AG04450 (cell line): ENCODE measurements at places on chromosomes 3 and 15.

GRCh38 chr3:55454611-55455010 lies 32.5 kb downstream of the WNT5A start:
- no peak for DNase-seq

GRCh38 chr3:129439226-129439816 lies 427 bp downstream of the MBD4 start:
- DNase-seq, result no peak

DNA sequence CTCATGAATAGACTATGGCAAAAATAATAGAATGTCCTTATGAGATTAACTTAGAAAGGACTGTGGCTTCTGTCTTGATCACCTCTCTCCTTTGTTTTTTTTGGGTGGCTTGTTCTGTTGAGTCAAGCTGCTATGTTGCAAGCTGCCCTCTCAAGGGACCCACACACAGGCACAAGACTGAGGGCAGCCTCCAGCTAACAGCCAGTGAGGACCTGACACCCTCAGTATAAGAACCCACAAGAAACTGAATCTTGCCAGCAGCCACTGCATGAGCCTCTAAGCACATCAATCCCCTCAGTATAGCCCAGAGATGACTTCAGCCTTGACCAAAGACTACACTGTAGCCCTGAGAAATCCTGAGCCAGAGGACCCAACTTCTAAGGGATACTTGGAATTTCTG lies 361.1 kb downstream of the MCTP2 start:
- no peak for DNase-seq

DNA sequence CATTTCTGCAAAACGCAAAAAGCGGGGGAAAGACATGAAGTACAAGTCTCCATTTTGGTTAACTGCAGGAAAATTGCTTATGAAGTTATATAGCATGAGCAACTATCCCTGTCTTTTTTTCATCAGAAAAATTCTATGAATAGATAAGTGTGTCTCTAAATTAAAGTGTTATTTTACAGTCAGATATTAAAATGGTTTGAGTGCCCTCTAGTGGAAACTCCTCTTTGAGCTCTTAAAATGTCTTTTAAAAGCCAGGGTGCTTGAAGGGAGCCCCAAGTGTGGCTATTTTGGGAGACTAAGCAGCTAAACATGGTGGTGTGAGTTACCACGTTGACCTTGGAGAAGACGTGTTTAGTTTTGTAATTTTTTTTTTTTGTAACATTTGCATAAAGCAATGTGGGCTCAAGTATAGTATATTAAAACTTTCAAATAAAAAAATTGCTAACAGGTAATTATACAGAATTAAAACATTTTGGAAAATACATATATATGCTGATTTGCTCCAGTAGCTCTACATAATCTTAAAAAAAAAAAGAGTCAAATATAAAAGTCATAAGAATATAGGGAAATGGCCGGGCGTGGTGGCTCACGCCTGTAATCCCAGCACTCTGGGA lies 77.2 kb downstream of the PPP2R3A start:
- DNase-seq, result no peak

DNA sequence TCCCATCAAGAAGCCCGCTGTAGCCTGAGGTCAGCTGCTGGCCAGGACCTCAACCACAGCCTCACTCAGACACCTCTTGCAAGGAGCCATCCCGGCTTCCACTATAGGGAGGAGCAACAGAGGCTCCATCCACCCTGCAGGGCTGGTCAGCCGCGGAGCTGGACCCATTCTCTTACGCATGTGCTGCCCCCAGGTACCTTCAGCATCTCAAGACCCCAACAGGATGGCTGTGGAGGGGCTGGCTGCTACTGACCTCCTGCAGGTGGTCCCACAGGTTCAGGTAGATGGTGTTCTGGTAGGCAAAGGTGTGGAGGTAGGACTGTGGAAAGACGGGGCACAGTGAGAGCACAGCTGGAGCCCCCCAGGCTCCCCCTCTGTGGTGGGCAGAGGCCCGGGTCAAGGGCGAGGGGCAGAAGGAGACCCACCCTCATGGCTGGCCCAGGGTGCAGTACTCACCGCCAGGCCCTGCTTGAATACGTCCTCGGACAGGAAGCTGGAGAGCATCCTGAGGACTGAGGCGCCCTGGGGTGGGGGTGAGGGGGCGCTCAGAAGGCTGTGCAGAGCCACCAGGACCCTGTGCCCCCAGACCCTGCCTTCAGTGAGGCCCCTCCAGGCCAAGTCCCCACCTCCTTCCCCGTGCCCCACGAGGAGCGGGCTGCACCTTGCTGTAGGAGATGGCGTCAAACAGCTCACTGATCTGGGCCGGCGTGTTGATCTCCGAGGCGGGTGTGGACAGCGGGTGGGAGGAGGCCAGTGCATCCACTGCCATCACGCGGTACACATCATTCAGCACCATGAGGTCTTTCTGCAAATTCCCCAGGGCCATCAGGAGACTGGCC lies 11.4 kb downstream of the ANPEP start:
- DNase-seq, result no peak

DNA sequence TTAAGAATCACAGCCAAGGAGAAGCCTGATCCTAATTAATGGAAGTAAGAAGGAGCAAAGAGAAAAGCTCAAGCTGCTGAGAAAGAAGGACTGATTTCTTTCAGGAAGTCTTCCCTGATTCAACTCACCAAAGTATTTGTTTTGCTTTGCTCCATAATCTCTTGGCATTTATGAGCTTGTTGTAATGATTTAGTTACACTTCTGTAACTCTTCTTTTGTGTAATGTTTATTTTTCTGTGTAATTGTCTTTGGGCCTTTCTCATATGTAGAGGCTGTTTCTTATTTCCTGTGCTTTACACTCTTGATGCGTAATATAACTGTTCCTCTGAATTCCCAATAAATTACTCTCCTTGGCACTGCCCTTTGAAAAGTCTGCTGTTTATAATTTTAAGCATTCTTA lies 80.0 kb downstream of the COL6A5 start:
- DNase-seq, result no peak

GRCh38 chr3:53083521-53083920 lies 37.6 kb upstream of the SFMBT1 start:
- no peak for DNase-seq

DNA sequence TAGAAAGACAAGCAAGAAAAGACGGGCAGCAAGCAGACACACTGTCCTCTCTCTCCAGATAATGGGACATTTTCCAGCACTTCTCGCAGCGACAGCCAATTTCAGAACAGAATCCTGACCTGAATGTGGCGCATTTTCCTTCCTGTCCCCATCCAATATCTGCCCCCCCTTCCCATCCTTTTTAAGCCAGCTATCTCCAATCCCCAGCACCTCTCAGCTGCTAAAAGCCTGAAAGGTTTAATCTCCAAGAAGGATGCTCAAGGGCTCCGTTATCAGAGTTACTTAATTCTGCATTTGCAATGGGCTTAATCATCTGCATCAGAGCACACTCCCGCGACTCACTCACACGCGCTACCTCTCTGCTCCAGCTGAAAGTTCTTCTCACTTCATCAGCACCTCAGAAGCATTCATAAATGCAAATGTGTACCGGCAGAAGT lies 50.5 kb downstream of the SRGAP3 start:
- DNase-seq, result no peak

- no peak for DNase-seq
Measured at GRCh38 chr3:190446573-190447279, 3.0 kb downstream of the TMEM207 start.

GRCh38 chr3:136194409-136195257 lies 1.5 kb downstream of the MSL2 start:
- no peak for DNase-seq

DNA sequence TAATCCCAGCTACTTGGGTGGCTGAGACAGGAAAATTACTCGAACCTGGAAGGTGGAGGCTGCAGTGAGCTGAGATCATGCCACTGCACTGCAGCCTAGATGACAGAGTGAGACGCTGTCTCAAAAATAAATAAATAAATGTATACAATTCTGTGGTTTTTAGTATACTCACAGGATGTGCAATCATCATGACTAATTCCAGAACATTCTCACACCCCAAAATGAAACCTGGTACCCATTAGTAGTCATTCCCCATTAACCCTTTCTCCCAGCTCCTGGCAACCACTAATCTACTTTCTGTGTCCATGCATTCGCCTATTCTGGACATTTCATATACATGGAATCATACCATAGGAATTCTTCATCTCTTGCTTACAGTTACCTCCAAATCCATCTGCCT lies 44.5 kb downstream of the LRRFIP2 start:
- no peak for DNase-seq

- no peak for DNase-seq
Measured at GRCh38 chr3:133964547-133964946, 65.2 kb downstream of the SLCO2A1 start.

GRCh38 chr3:35659768-35660167 lies 20.4 kb downstream of the ARPP21 start:
- no peak for DNase-seq

DNA sequence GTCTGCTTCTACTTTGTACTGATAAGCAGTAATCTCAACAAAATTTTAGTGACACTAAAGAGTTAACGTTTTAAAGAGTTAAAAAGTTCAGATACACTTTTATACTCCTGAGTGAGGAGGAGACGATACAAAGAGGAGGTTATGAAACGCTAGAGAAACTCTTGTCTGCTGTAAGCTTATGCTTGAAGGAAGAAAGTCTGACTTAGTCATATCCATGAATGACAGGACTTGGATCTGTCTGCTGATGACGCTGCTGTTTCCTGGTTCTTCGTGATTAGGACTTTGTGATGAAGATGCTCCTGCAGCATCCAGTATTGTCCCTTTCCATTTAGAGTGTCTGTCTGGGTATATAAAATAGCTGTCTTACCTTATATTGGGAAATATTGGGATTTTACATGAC lies 15.8 kb downstream of the TCF12 start:
- no peak for DNase-seq

- DNase-seq, result no peak
Measured at GRCh38 chr3:24834442-24834841, 339.8 kb upstream of the THRB start.

- peak; percentile 15 for DNase-seq
Measured at GRCh38 chr3:41808152-41808551, 153.8 kb downstream of the ULK4 start.

DNA sequence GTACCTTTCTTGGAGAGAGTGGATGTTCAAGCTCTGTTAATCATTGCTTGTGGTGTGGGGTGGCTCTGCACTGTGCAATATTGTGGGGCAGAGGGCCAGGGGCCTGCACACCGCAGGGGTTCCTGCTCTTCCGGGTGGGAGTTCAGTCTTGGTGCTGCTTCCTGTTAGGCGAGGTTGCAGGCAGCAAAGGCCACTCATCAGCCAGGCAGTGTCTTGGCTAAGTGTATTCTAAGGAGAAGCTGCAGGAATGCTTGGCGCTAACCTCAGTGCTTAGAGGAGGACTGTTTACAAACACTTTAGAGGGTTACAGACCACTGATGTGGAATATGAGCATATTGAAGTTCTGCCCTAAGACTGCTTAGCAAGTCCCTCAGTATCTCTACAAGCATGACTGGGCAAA lies 81.7 kb downstream of the CEP63 start:
- DNase-seq, result peak; percentile 4

- no peak for DNase-seq
Measured at GRCh38 chr15:37094333-37094914, 5.9 kb downstream of the MEIS2 start.

DNA sequence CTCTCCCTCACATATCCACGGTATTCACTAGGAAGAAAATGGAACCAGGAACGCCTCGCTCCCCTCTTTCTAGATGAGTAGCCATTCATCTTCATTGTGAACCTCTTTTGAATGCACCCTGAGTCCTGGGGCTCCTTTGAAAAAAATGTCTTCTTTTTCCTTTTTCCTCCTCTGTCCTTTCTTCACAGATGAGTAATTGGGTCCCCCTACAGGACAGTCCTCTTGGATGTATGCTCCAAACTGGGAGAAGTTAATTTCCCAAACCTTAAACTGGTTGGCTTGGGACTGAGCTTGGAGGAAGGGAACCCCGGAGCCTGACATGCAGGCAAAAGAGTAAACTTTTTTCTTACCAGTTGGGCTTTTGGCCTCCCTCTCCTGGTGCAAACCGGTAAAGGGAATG lies 108.8 kb downstream of the DPH6 start:
- DNase-seq, result no peak

DNA sequence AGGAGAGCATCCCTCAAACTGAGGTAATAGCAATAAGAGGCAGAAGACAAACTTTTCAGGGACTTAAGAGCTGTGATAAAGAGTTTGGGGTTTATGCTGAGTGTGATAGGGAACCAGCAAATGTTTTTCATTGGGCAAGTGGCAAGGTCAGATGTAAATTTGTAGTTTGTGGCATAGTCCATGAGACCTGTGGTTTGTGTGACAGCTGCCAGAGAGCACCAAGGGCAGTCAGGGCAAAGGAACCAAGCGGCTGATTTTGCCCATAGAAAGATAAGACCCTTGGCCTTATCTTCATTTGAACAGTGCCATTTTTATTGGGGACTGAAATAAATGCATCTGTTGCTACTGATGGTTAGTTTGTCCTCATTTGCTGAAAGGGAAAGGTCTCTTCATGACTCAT lies 220.3 kb downstream of the LRRN1 start:
- no peak for DNase-seq

DNA sequence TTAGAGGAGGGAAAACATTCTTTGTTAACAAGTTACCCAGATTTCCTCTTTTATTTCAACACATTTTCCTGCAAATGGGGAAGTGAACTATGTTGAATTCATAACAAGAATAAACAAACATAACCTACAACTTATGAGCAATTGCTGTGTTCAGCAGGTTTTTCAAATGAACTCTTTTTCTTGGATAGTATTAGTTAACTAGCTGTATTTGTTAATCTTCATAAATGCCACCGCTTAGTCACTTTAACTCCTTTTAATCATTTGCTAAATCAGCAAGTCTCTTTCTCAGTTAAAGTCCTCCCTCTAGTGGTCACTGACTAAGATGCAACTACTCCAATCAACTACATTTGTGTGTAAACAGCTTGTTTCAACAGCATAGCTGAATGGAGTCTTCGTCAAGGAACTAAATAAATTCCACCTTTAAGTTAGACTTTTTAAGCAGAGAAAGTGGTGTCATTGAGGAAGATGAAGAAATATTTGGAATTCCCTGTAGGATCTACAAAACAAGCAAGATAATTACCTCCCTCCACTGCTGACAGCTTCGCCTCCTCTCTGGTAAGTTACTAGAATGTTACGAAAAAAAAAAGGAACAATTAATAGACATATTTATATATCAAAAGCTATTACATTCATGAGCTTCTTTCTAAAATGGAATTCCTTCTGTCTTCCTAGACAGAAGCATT lies 1122.0 kb downstream of the ROBO1 start:
- DNase-seq, result peak; percentile 55

GRCh38 chr3:142117056-142117851 lies 32.1 kb downstream of the TFDP2 start:
- DNase-seq, result no peak

GRCh38 chr3:31530039-31530959 lies 2.4 kb upstream of the STT3B start:
- DNase-seq, result no peak

DNA sequence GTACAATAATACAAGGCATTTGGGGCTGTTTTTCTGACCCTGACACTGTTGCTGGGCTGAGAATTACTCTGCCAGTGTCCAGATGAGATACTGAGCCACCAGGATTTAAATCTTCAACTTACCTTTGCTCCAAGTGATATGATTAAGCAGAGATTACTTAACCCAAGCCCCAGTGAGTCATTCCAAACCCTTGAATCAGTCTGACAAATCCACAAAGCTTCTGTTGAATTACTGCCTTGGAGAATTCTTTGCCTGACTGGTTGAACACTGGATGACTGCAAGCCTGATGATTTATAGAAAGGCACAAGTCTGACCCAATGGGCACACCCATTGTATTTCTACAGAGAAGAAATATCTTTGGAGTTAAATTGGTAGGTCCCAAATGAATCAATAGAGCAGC lies 88.2 kb upstream of the TSC22D2 start:
- DNase-seq, result peak; percentile 83
